ENCODE measurements at places on chromosomes 11 and 22.

GRCh38 chr22:48076008-48076407 is 1313.6 kb downstream of the TBC1D22A start:
- DNase-seq, result no peak

DNA sequence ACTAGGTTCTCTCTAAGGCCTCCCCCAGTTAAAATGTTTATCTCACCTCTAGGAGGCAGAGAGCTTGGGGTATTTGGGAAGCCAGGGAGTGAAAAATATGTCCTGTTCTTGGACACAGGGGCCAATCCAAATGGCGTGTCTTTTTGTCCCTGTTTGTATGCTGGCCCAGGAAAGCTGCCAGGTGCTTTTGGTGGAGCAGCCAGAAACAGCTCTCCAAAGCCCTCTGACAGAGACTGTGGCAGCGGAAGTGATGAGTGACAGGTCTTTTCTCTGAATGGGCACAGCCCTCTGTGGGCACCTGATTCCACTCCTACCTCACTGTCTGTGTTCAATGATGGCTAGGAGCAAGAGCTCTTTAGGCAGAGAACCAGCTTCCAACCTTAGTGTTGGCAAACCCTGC is 106.4 kb upstream of the KIRREL3 start:
- no peak for DNase-seq

- no peak for DNase-seq
These were observed 6.5 kb upstream of the ELFN2 start for GRCh38 chr22:37433786-37434185.

DNA sequence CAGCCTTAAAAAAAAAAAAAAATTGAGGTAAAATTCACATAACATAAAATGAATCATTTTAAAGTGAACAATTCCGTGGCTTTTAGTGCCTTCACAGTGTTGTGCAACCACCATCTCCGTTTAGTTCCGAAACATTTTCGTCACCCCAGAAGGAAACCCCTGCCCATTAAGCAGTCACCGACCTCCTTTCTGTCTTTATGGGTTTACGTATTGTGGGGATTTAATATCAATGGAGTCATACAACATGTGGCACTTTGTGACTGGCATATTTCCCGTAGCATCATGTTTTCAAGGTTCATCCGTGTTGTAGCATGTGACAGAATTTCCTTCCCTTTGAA is 65.5 kb downstream of the BCR start:
- no peak for DNase-seq

GRCh38 chr11:19766206-19766605 is 53.6 kb downstream of the NAV2 start:
- no peak for DNase-seq

- DNase-seq, result no peak
These were observed 5.3 kb downstream of the SLC7A4 start for GRCh38 chr22:21026783-21027692.

GRCh38 chr11:66015936-66016792 is 4.4 kb downstream of the CST6 start:
- DNase-seq, result no peak

DNA sequence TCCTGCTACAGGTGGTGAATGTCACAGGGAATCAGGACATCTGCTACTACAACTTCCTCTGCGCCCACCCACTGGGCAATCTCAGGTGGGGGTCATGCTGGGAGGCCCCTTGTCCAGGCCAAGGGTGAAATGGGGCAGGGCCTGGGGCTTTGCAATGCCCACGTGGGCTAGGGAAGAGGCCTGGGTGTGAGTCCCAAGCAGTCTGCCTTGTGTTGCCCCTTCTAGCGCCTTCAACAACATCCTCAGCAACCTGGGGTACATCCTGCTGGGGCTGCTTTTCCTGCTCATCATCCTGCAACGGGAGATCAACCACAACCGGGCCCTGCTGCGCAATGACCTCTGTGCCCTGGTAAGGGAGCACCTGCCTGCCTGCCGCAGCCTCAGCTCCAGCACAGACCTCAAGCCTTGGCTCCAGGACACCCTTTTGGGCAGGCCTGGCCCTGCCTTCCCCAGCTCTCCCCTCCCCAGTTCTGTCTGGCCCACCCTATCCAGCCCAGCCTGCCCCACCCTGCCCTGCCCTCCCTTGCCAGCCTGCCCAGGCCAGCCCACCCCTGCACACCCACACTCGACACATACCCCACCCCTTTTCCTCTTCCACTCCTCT is 9.1 kb upstream of the TAGLN start:
- DNase-seq, result no peak

DNA sequence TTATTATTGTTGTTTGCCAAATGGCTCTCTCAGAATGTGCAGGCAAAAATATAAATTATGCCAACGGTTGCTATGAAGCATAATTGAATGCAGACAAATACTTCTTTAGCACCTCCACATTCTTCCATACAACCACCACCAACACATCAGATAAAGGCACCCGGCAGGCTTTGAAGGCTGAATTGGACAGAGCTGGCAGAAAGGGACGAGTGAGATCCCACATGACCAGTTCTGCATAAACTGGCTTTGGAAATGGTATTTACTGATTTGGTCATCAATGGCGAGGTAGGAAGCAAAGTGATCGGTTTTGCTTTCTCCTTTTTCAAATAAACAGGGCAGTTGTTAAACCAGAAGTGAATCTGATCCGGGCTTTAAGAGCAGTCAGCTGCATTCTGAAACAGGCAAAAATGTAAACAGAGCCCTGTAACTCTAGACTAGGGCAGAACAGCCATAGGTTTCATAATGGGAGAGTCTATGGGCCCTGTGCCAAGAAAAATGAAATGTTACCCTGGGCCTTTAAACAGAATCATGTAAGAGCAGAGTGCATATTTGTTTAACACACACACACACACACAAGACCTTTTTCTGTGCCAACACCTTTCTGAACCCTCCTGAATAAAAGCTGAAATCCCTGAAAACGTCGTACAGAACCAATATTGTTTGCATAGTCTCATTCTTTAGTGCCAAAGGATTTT is 97.7 kb downstream of the MPPED2 start:
- DNase-seq, result no peak

- no peak for DNase-seq
These were observed 4.8 kb downstream of the SERPINH1 start for GRCh38 chr11:75566763-75567279.

DNA sequence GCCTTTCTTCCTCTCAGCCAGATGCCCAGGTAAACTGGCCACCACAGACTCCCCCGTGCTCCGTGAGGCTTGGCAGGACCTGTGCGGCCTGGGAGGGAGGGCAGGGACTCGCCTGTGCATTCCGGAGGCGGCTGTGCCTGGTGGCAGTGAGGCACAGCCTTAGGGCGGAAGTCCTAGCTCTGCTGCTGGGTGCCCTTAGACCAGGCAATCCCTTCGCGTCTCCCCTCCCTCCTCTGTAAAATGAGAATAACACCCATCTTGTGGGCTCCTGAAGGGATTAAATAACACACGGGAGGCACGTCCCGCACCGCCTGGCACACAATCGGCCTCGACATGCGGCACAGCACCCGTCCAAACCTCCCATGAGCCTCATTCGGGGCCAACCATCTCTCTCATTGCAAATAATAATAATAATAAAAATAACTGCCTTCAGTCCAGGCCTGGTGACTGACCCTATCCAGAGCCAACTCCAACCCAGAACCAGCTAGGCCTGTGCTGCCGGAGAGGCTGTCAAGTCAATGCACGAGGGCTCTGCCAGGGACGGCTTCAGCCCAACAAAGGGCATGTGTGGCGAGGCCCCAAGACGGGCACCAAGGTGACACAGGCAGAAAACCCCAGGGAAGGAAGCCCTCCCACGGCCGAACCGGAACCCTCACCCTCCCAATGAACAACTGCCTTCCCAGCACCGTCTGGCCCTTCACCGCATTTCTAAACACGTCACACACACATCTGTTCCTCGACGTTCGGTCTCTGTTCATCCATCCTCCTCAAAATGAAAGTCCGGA is 8.2 kb downstream of the LTO1 start:
- DNase-seq, result no peak

- DNase-seq, result no peak
These were observed 251.3 kb downstream of the SBF2 start for GRCh38 chr11:10042699-10043098.

DNA sequence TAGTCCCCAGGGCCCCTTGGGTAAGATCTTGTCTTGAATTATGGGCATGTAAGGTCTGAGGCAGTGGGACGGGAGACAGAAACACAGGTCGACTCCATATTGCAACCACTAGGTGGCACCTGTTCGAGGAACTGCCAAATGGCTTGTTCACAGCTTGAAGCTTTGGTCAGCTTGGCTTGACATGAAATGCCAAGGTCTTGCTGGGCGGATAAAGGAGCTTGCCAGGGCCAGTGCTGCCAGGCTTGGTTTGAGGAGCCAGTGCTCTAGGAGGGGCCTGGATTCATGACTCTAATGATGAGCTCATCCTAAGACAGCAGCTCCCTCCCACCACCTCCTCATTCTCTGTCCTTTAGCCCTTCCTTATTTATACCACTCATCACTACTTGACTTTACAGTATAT is 11.9 kb upstream of the NRIP3 start:
- DNase-seq, result peak; percentile 59

DNA sequence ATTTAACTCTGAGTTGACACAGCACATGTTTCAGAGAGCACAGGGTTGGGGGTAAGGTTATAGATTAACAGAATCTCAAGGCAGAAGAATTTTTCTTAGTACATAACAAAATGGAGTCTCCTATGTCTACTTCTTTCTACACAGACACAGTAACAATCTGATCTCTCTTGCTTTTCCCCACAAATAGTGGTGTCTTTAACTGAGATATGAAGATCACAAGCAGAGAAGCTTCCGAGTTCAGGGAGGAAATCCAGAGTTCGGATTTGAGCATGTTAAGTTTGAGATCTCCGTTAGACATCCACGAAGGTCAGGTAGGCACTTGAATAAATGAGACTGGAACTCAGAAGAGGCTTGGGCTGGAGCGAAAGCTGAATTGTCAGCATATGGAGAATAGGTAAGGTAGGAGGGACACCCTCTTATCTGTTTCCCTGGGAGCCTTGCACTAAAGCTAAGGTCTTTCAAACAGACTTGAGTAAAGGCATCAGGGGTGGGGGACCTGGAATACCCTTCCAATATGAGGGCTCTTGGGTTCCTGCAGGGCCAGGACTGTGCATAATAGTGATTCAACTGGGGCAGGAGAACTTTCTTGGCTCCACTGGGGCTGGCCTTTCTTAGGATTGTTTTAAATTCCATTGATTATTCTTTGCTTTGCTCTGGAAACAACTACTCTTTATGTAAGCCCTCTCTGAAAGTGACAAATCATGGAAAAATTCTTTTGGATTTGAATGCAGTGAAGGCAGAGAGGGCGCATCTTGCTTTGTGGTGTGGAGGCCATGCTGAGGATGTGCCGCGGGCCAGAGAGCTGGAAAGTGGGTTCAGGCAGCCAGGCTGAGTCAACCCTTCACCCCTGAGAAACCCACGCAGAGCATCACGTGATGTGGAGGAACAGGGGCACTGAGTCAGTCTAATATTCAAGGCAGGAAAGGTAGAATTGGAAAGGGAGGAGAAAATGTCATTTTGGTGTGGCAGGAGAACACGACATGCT is 62.7 kb upstream of the AMPD3 start:
- no peak for DNase-seq

GRCh38 chr22:47580121-47580520 is 817.7 kb downstream of the TBC1D22A start:
- DNase-seq, result no peak

Measured in naive thymus-derived CD4-positive, alpha-beta T cell (primary cell).